ENCODE measurements at places on chromosomes 6 and 20.

DNA sequence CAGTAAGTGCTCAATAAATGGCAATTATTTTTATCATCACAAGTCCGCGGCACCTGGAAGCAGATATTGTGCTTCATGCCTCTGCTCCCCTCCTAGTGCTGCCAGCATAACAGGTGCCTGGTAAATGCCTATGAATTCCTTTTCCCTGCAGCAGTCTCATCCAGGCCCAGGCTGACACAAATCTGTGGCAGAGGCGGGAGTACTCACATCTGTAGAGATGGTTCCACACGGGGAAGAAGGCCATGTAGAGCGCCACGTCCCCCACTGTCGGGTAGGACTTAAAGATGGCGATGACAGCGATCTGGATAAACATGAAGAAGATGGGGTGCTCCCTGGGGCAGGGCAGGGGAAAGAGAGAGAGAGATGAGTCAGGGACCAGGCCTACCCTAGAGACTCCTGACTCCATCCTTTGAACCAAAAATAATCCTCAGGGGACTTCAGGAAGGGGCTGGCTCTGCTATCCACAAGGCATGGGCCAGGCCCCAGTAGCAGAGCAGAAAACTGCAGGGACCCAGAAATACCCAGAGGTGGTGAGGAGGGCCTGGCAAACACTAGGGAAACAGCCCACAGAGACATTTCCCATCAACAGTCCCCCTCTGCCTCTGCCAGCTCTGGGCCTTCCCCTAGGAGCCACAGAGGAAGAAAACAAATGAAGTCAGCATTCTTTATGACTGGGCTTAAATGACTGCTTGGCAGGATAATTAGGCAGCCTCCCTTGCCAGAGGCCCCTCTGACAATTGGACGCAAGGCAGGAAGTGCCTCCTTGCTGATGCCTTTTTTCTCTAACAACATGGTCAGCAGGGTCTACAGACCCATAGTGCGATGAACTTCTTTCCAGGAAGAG lies 23.0 kb downstream of the MAP1LC3A start:
- no peak for DNase-seq

- DNase-seq: no peak
Observed at GRCh38 chr6:159760602-159761057, 1.2 kb upstream of the ACAT2 start.

DNA sequence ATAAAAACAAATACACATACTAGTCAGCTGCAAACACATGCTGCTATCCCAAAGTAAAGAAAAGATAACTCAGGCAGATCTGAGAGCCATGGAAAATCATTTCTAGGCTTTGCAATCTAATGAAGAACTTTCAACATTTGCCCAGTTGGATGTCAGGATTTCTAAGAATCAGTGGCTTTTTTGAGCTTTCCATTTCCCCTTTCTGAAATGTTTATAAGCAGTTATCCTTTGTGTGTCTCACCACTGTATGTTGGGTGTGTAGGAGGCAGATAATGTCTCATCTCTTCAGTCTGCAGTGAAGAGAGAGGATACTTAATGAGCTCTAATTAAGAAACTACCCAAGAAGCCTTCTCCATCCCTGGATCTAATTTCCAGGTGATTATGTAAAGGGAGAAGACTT lies 43.6 kb downstream of the RGS17 start:
- no peak for DNase-seq

DNA sequence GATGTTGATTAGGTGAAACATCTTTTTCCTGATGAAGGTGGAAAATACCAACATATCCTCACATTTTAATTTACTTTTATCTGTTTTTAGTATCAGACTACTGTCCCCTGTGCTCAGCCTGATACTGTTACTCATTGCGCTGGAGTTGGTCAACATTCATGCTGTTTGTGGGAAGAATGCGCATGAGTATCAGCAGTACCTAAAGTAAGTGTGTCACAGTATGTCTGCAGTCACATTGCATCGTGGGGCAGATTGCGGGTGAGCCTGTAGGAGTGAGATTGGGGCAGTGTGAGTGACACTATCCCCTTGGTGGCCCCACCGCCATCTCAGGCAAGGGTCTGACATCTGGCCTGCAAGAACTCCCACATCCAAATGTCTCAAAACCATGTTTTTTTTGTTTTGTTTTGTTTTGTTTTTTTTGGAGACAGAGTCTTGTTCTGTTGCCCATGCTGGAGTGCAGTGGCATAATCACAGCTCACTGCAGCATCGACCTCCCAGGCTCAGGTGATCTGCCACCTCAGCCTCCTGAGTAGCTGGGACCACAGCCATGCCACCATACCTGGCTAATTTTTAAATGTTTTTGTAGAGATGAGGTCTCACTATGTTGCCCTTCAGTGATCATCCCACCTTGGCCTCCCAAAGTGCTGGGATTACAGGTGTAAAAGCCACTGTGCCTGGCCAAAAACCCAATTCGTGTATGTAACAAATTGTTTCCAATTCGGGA lies 27.8 kb downstream of the ERMARD start:
- DNase-seq: no peak

GRCh38 chr20:25389858-25390537 lies 637 bp downstream of the ABHD12 start:
- no peak for DNase-seq

DNA sequence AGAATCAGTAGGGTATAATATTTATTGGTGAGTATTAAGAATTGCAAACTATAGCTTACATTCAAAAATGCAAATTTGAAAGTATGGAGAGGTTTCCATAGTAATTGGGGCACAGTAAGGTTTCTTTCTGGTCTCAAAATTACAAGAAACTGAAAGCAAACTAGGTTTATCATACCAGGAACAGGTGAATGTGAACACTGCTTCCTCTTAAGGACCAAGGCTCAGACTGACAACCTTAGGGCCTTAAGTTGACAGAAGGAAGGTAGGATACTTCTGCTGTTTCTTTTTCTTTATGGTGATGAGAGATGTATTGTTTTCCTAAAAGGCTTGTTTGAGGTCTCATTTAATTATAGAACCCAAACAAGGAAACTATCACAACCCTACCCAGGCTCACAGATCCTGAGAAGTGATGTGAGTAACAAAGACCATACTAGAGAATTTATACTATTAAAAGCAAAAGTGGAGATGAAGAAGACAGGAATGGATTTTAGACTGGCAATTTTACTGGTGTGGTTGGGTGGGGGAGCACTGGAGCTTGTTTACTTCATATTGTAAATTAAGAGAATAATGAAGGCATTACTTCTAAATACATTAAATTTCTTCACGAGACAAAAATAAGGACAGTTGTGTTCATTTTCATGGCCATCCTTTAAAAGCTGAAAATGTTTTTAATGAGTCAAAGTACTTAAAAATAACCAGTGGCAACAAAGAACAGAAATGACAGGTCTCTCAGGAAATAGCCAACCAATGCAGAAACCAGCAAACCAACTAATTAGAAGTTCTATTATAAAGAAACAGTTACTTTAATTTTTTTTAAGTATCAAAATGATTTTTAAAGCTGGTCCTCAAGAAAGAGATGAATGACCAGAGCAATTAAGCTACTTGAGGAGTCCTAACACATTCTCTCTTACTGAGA lies 21.3 kb downstream of the STAU1 start:
- DNase-seq: no peak

GRCh38 chr6:37221585-37222124 lies 35.9 kb upstream of the TBC1D22B start:
- no peak for DNase-seq

- DNase-seq: no peak
Observed at GRCh38 chr6:82033631-82034211, 213.8 kb downstream of the IBTK start.

Data from CD4-positive, alpha-beta T cell treated with Interleukin-6 for 4 hours (primary cell).